ENCODE measurements at places on chromosomes 3 and 15.

- DNase-seq, result no peak
Measured at GRCh38 chr3:140117096-140117526, 182.1 kb downstream of the CLSTN2 start.

- no peak for DNase-seq
Measured at GRCh38 chr3:134621854-134622253, 29.0 kb downstream of the KY start.

- DNase-seq, result peak; percentile 10
Measured at GRCh38 chr15:67504796-67505195, 16.1 kb upstream of the C15orf61 start.

GRCh38 chr3:10700821-10701220 is 115.2 kb upstream of the SLC6A11 start:
- peak; percentile 48 for DNase-seq

- no peak for DNase-seq
Measured at GRCh38 chr15:84889991-84890669, 5.7 kb downstream of the SLC28A1 start.

GRCh38 chr3:136938334-136938733 is 19.4 kb upstream of the IL20RB start:
- DNase-seq, result peak; percentile 76

DNA sequence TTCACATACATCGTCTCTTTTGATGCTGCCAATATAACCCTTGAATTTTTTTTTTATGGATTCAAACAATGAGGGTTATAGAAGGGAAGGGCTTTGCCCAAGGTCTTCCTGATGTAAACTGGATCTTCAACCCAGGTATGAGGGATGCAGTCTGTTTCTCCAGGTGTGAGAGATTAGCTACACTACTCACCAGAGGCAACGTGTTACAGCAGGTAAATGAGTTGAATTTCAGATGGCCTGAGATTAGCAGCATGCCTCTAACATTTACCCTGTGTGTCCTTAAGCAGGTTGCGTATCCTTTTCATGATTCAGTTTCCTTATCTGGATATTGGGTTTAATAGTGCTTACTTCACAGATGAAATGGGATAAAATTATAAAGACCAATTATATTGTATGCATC is 1.9 kb downstream of the RTP4 start:
- no peak for DNase-seq

Measured in inflammatory macrophage treated with lipopolysaccharide for 4 hours (primary cell).